ENCODE measurements at places on chromosomes 12 and 14. TPM values are rescaled to one million over a fixed set of nuclear protein-coding genes. Genes with fewer than 3 reads are reported as not detected.

Gene ACRBP
- total RNA-seq = not detected

Gene MAP1LC3B2
- 0.63 TPM for total RNA-seq

Gene TOMM20L
- total RNA-seq = not detected

Gene AQP5
- not detected for total RNA-seq

Gene KCNH5
- not detected for total RNA-seq

Gene SLC6A13
- not detected for total RNA-seq

Gene PLD4
- total RNA-seq = not detected

Gene GALNT8
- not detected for total RNA-seq

Gene MYH6
- total RNA-seq = not detected

Gene MSRB3
- 74.1 TPM for total RNA-seq

Data from GM23248 (cell line).